ENCODE measurements at places on chromosomes 1 and 21. TPM values are rescaled to one million over a fixed set of nuclear protein-coding genes. Genes with fewer than 3 reads are reported as not detected.

GRCh38 chr21:16891821-16892220 is 621.0 kb upstream of the CXADR start:
- DNase-seq: no peak

GRCh38 chr21:42218836-42219605 is at the start of gene ABCG1:
Gene ABCG1 (plus strand): TSS chr21:42219140. CDS start chr21:42219263, 123 bp downstream.
- DNase-seq: no peak

GRCh38 chr1:26822737-26823395 is 3.6 kb upstream of the ZDHHC18 start:
- DNase-seq: no peak

DNA sequence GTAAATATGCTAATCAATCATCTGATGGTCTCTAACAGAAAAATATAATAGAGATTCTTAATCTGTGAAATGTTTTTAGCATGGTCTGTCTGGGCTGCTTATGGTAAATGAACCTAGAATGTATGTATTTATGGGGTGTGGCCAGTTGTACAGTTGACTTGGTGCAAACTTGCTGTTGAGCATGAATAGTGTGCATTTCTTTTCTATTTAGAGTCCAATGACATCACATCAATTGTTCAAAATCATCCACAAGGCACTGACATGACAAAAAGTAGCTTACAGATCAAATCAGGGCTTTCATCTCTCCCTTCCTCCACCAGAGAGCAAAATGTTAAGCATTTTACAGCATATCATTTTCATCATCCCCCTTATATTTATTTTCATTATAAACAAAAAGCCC is 1010.3 kb downstream of the KCNT2 start:
- DNase-seq: no peak

DNA sequence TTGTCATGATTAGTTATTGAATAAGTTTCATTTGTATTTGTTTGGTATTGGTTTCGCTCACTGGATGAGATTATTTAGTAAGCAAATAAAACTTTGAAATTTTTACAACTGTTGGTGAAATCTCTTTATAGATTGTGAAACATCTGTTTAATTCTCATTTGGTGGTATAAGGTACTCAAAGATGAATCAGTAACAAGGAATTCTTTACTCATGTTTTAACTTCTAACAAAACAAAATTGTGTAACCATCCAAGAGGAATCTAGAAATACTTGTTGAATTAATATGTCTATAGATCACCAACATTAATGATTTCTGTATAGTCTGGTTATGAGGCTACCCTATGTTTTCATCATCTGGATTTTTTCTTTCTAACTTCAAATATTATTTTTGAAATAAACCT is 62.8 kb upstream of the USP25 start:
- DNase-seq: no peak

DNA sequence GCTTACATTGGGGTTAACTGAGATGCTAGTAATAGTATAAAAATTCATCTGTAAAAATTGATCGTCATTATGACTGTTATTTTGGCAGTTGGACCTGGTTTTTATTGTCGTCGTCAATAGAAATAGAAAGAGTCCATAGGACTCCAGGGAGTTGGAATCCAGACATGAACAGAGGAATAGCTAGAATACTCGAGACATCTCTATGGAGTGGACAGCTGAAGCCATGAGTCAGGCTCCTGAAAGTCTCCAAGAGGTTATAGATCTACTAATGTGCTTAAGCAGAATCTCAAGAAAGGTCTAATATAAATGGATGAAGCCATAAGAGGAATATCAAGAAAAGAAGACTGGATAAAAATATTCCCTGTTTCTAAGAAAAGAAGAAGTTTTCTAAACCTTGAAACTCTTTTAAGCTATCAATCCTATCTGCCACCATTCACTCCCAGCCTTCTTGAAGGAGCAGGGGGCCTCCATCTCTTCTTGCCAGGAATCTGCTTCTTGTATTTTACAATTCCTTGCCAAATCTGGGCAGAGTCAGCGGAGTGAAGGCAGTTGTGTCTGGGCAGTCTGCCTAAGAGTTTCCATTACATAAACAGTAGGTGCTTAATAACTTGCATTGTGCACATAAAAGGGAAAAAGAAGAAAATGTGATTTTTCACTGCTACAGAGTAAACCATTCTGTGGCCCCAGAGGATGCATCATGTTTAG is 163.3 kb downstream of the ST6GALNAC5 start:
- DNase-seq: no peak

ABL2 gene
- polyA plus RNA-seq: 10.8 TPM

TFF2 gene
- polyA plus RNA-seq: not detected

TFAP2E gene
- polyA plus RNA-seq: 0.79 TPM

AMY1A gene
- not detected for polyA plus RNA-seq

FLG2 gene
- 0.06 TPM for polyA plus RNA-seq

S100A7 gene
- 0.21 TPM for polyA plus RNA-seq

KRTAP11-1 gene
- polyA plus RNA-seq: not detected

S100A9 gene
- 7.8 TPM for polyA plus RNA-seq

RBM11 gene
- 4.4 TPM for polyA plus RNA-seq

All from right renal pelvis (tissue), 4 donors.